Astrocyte of the cerebellum (primary cell): ENCODE measurements at places on chromosomes 6 and 20.

GRCh38 chr6:104591573-104592334 is 268.0 kb downstream of the HACE1 start:
- DNase-seq = no peak

GRCh38 chr20:55174635-55175034 is 699.2 kb downstream of the DOK5 start:
- no peak for DNase-seq

GRCh38 chr20:46857061-46857831 is 37.4 kb upstream of the EYA2 start:
- DNase-seq = no peak

- DNase-seq = no peak
Observed at GRCh38 chr20:33296206-33296605, 13.2 kb downstream of the BPIFB1 start.

DNA sequence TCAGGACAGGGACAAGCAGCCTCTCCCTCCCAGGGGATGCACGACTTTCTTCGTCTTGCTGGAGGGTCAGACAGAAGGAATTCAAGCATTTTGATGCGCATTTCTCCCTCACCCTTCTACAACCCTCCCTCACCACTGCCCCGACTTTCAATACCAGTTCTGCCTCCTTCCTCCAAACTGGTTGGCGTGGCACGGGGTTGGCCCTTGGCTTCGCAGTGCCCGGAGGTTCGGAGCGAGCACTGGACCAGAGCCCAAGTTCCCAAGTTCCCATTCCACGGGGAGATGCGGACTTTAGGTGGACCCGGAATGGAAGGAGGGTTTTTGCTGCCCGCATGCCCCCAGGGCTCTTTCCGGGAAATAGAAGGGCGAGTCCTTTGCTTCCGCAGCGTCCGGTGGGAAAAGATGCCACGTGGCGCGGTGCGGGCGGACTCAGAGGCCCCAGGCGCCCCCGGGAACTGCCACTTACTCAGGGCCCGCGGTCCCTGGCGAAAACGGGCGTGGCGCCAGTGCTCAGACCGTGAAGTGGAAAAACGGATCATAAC is 8.0 kb upstream of the LAMP5 start:
- no peak for DNase-seq
